DMS 273 treated with DMSO at 0.1 percent for 48 hours (cell line): ENCODE measurements at places on chromosomes 2 and 18.

- no peak for DNase-seq
Measured at GRCh38 chr2:69578198-69578540, 65.4 kb downstream of the AAK1 start.

- DNase-seq, result no peak
Measured at GRCh38 chr2:152694161-152694661, 23.1 kb downstream of the PRPF40A start.

GRCh38 chr2:110126906-110127305 lies 11.3 kb upstream of the MALL start:
- no peak for DNase-seq

DNA sequence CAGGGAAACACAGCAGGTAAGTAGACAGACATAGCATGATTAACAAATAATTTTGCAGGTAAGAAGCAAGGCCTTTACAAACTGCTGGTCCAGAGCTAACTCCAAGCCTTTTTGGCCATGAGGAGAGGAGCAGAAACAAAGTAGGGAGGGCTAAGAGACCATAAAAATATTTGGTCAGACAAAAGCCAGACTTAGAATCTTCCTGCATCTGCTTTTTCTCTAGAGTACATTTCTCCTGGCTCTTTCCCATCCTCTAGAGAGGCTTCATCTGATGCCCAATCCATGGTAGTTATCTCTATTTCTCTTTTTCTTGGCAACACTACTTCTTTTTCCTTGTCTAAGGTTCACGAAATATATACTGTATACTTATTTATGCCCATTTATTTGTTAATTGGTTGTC lies 577.1 kb downstream of the PIK3C3 start:
- DNase-seq, result no peak

- no peak for DNase-seq
Measured at GRCh38 chr2:40405465-40405864, 46.4 kb downstream of the SLC8A1 start.

DNA sequence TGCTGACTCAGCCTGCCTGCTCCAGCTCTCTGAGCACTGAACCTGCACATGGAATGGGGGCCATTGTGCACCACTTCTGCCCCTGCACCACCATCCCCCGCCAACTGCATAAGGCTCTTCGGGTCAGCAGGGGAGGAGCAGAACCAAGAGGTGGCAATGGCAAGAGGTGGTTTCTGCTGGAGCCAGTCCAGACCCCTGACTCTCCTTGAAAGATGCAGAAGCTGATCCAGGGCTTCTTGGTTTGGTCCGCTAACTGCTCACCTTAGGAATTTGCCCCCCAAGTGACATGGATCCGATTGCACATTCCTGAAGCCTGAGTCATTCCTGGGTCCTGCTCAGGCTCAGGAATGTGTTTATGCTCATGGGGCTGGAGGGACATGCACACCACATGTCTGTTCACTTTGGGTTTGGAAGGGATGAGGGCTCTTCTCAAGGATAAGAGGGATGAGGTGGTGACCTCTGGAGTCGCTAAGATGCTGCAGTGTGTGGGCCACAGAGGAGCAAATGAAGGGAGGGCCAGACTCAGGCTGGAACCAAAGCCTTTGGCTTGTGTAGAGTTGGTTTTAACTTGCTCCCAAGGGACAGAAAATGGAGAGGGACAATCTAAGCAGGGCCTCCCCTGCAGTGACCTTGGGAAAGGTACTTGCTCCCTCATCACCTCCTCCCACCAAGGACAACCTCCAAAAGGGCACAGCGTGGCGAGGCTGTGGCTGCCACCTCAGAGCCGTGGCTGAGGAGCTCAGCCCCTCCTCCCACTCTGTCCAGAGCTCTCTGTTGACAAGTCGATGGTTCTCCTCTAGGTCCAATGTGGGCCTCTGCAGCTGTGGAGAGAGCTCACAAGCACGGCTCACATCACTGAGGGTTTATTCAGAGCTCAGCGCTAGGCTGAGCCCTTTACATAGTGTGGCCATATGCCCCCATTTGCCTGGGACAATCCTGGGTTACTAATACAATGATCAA lies 66.2 kb downstream of the HS1BP3 start:
- DNase-seq, result no peak

DNA sequence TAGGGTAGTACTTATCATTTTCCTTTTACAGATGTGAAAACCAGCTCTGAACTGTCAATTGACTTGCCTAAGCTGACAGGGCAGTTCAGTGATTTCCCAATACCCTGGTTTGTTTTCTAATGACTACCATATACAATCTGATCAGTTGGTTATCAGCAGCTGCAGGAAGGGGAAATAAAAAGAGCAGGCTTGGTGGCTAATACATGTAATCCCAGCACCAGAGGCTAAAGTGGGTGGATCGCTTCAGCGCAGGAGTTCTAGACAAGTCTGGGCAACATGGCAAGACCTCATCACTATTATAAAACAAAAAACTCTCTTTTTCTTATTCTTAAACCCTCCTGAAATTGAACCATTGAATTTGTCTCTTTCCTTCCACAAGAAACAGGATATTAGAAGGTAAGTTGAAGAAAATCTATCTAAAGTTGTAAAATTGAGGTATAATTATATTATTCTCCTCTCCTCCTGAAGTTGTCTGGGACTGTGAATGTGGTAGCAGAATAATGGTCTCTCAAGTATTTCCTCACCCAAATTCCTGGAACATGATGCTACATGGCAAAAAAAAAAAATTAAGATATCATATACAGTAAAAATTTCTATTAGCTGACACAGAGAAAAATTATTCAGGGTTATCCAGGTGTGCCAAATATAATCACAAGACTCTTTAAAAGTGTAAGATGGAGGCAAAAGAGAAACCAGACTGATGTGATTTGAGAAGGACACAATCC lies 1441.6 kb downstream of the SUCLG1 start:
- no peak for DNase-seq

GRCh38 chr18:48824231-48824970 lies 126.4 kb downstream of the SMAD7 start:
- no peak for DNase-seq

- DNase-seq, result no peak
Measured at GRCh38 chr18:66211749-66212148, 392.1 kb downstream of the CDH19 start.

DNA sequence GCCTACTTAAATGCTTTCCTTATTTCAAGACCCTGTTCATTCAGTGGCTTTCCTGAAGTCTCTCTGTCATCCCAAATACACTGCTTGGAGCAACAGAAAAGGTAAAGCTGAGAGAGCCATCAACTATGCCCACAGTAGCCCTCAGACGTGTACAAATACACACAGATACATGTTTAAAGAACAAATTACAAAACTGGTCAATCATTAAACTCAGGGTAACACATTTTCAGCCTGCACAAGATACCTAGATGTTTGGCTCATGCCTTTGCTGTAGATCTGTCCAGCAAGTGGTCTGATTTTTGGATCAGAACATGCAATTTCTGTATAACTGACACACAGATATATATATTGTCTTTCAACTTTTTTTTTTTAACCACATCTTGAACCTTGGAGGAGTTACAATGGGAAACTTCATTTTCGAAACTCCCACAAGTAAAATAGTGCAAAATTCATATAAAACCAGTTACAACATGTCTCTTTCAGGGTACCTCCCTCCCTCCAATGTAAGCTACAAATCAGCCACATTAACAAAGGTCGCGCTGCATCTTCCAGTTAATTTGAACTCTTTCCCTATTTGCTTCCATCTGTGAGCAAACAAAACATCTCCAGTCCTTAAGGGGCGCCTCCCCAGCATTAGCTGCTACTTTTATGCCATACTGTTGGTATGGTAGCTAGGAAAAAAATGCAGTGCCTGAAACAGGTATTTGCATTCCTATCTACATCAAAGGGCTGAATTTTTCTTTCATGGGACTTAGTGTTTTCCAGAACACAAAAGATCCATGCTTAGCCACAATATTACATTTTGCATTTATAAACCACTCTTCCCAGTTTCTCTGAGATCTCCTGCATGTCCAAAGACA lies 311.9 kb downstream of the NRXN1 start:
- DNase-seq, result no peak

DNA sequence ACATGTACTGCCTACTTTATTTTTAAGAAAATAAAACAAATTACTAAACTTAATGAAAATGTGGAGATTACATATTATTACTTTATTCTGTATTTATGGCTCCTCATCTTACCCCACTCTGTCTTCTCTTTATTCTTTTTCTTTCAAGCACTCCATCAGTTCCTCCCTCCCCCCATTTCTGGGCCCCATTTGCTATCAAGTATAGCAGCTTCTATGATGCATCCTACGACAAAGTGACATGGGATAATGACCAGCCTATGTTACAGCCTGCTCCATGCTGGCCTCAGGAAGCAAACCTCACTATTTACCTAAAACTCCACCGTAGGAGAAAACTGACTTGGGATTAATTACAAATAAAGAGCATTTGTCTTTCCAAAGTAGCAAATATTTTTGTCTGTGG lies 58.8 kb downstream of the RND3 start:
- DNase-seq, result no peak

DNA sequence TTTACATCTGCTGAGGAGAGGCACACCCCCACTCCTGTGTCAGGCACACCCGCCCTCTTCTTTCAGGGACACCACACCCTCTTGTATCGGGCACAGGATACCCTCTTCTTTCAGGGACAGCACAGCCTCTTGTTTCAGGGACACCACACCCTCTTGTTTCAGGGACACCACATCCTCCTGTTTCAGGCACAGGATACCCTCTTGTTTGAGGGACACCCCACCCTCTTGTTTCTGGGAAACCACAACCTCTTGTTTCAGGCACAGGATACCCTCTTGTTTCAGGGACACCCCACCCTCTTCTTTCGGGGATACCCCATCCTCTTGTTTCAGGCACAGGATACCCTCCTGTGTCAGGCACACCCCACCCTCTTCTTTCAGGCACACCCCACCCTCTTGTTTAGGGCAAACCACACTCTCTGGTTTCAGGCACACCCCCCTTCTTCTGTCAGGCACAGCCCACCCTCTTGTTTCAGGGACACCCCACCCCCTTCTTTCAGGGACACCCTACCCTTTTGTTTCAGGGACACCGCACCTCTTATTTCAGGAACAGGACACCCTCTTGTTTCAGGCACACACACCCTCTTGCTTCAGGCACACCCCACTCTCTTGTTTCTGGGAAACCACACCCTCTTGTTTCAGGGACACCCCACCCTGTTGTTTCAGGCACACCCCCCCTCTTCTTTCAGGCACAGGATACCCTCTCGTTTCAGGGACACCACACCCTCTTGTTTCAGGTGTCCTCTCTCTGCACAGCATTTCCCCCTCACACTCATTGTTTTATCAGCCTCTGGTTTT lies 96.2 kb downstream of the TPO start:
- DNase-seq, result no peak

- DNase-seq, result no peak
Measured at GRCh38 chr2:239706367-239706766, 305.5 kb upstream of the HDAC4 start.

- no peak for DNase-seq
Measured at GRCh38 chr2:163856941-163857340, 121.1 kb upstream of the FIGN start.

- DNase-seq, result no peak
Measured at GRCh38 chr2:204871231-204871953, 326.1 kb downstream of the PARD3B start.

- DNase-seq, result no peak
Measured at GRCh38 chr2:157940024-157940423, 63.9 kb upstream of the ACVR1 start.

- no peak for DNase-seq
Measured at GRCh38 chr2:158317642-158318041, 138.9 kb downstream of the CCDC148 start.

GRCh38 chr2:30994227-30995056 lies 143.8 kb downstream of the GALNT14 start:
- no peak for DNase-seq

GRCh38 chr2:239678186-239678490 lies 277.3 kb upstream of the HDAC4 start:
- no peak for DNase-seq

- DNase-seq, result peak; percentile 98
Measured at GRCh38 chr2:164847981-164848741, 6.5 kb upstream of the COBLL1 start.

- DNase-seq, result no peak
Measured at GRCh38 chr2:207317378-207317984, 151.7 kb upstream of the KLF7 start.

- DNase-seq, result peak; percentile 66
Measured at GRCh38 chr2:104690255-104690984, 163.5 kb upstream of the POU3F3 start.
